ENCODE measurements at places on chromosomes 16 and 17.

GRCh38 chr17:47057830-47058229, 78.8 kb upstream of the RPRML start:
- no peak for DNase-seq

DNA sequence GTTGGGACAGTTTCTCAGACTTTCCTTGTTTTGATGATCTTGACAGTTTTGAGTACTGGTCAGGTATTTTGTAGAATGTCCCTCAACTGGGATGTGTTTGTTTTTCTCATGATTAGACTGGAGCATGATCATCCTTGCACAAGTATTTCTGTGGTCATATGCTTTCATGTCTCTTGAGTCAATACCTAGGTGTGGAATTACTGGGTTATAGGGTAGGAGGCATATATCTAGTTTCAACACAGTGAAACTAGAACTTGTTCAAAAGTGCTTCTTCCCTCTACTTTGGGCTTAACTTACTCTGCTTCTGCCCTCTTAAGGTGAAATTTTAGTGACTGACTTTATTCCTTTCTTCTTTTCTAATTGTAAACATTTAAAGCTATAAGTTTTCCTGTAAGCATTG, 30.1 kb downstream of the IKZF3 start:
- DNase-seq = no peak

DNA sequence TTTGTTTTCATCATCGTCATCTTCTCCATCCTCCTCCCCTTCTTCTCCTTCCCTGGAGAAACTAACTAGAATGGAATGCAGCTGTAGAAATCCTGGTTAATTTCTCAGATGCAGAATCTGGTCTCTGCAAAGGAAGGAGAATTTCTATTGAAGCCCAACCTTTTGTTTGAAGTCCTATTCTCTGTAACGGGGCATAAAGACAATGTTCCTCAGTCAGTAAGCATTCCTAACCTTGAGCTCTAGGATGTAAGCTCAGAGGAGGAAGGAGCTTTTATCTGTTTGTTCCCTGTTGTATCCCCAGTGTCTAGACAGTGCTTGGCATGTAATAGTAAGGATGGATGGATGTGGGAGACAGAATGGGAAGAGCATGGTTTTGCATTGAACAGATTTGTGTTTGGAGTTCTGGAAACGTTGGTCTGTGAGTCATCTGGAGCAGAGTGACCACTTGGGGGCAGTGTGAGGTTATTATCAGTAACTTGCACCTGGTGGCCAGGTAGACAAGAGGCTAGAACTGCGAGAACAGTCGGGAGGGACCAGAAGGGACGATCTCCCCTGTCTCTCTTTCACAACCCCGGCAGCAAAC, 363.7 kb downstream of the SNX29 start:
- no peak for DNase-seq

DNA sequence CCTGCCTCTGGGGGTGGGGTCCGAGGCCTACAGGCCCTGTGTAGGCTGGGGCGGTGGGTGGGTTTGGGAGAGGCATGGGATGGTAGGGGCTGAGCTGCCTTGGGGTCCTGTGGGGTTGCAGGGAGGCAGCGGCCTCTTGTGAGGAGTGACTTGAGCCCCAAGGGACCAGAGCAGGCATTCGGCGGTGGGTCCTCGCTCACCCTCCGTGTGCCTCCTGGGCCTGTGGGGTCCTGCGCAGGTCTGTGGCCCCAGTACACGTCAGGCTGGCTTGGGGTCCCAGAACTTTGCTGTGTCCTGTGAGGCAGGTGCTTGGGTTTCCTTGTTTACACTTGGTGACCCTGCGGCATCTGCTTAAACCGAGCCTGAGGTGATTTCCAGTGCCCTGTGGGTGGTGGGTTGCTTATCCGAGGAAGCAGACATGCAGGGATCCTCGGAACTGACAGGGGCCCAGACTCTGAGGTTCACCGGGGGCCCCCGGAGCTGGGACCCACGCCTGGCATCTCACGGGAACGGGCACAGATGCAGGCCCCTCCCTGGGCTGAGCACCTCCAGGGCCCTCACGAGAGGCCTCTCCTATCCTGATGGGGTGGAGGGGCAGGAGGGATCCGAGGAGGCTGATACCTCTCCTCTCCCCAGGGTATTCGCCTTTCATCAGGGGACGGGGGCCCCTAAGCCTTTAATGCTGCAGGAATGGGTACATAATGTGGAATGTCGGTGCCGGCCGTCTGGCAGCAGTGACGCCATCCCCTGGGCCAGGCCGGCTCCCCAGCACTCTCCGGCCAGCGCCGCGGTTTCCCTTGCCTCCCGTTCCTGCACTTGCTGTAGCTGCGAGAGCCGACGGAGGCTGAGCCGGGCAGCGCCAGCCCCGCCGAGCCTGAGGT, 7.7 kb downstream of the METRNL start:
- no peak for DNase-seq

GRCh38 chr17:37405955-37406634, 541 bp downstream of the ACACA start:
- no peak for DNase-seq

DNA sequence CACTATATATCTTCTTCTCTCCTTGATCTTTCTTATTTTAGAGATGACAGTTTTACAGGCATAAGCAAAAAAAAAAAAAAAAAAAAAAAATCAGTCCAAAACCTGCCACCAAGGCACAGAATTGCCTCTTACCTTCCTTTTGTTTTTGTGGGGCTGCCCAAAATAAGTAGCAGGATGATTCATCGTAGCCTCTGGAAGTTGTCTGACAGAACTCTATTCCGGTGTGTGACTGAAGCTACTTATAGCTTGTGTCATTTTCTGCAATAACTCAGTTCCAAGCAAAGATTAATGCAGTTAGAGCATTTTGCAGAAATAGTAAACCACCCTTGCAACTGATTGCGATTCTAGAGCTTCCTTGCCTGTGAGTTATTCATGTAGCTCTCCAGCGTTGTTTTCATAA, 186.8 kb downstream of the KIF2B start:
- no peak for DNase-seq

GRCh38 chr17:49063652-49064051, 66.5 kb downstream of the IGF2BP1 start:
- DNase-seq = no peak

DNA sequence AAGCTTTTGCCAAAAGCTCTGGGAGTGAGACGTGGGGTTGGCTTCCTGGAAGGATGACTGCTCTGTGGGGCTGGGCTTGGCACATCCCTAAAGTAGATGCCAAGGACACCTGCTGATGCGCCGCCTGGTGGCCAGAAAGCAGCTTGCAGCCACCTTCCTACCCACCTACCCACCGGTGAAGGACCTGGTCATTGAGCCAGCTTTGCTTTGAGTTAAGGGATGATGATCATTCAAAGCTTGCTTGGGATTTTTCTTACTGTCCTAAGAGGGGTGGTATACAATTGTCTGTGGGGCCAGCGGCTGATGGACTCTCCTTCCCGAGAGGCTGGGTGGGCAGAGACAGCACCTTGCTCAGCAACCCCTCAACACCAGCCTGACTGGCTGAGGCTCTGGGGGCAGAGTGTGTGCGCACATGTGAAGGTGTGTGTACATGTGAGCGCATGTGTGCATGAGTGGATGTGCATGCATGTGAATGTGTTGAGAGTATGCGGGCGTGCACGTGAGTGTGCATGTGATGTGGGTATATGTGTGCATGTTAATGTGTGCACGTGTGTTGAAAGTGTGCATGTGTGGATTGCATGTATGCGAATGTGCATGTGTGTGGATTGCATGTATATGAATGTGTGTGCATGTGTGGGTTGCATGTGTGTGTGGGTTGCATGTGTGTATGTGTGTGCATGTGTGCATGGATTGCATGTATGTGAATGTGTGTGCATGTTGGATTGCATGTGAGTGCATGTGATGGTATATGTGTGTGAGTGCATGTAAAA, 18.6 kb downstream of the C1QTNF1 start:
- peak; percentile 62 for DNase-seq

- DNase-seq = no peak
Measured at GRCh38 chr16:85569615-85570212, 43.4 kb upstream of the GSE1 start.

- DNase-seq = no peak
Measured at GRCh38 chr17:82096709-82097183, 1.3 kb downstream of the FASN start.

DNA sequence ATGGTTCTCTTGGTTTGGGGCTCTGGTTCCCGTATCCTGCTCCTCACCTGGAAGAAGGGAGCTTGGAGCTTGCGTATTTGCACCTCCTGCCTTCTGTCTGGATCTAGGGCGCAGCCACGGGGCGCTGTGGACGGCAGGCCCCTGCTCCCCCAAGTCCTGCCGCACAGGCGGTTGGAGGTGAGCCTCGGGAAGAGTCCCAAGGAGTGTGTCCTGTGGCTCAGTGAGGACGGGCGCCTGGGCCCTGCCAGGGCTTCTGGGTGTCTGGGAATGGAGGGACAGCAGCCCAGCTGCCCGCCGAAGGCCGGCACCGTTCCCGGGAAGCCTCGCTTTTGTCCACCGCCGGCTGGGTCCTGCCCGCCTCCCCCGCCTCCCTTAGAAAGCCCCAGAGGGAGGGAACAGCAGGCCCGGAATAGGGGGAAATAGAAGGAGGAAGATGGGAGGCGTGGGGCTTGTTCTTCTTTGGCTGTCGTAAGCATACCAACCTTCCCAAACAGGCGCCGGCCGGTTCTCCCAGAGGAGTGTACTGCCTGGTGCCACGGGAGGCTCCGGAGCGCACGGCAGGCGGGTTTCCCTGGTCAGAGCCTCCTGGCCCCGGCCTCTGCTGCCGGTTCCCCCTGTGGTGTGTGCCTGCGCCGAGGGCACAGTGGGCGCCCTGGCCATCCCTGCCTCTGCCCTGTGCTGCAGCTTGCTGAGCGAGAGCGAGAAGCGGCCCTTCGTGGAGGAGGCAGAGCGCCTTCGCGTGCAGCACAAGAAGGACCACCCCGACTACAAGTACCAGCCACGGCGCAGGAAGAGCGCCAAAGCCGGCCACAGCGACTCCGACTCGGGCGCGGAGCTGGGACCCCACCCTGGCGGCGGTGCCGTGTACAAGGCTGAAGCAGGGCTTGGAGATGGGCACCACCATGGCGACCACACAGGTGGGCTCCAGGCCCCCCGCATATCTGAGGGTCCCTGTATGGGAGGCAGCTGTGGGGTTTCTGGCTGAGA, 1.8 kb downstream of the SOX8 start:
- no peak for DNase-seq

- DNase-seq = no peak
Measured at GRCh38 chr17:36085765-36086164, 4.2 kb downstream of the CCL3 start.

GRCh38 chr17:45345554-45346215, 28.9 kb upstream of the MAP3K14 start:
- DNase-seq = no peak

GRCh38 chr17:3900646-3901045, 7.8 kb upstream of the CAMKK1 start:
- DNase-seq = no peak

DNA sequence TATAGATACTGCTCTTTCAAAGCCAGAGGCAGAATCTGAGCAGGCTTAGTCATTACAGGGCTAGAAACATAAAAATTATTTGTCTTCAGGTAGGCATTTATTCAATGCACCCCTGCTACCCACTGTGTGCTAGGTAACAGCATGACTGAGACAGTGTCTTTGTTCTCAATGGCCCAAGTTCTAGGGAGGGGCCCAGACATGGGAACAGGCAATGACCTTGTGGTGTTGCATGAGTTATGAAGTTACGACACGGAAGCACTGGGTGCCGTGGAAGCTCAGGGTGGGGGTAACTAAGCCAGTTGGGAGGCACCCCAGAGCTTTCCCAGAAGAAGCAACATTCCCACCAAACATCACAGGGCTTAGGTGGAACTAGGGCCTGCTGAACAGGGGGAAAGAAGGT, 87.0 kb downstream of the CPPED1 start:
- no peak for DNase-seq

DNA sequence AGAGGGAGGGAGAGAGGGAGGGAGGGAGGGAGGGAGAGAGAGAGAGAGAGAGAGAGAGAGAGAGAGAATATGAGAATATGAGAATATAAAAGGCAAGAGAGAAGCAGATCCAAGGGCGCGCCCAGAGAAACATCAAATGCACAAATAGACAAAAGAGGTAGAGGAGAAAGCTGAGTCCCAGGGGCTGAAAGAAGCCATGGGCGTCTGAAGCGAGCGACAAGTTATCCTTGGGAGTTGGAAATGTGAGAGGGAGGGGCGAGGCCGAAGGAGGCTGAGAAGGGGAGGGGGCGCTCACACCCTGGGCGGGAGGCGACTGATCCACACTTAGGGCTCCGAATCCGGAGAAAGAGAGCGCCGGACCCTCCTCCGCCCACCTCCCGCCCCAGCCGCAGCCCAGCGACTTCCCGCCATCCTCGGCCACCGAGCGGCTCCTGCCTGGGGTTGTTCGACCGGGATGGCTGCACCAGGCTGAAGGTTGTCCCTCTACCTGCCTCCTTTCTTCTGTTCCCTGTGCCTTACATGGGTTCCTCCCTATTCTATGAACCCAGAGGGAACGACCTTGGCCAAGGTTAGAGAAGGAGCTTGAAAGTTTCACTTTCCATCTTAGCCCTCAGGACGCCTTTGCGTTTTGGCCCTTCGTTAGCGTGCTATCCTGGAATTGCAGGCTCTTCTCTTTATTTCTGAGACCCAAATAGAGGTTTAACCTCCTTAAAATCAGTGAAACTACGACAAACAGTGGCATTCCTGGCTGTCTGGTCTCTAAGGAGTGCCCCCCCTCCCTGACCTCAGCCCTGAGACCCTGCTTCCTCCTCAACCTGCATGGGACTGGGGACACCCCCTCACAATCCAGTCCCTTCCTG, 21.2 kb upstream of the HOXB9 start:
- no peak for DNase-seq

- no peak for DNase-seq
Measured at GRCh38 chr17:32903774-32904673, 23.9 kb upstream of the TMEM98 start.

DNA sequence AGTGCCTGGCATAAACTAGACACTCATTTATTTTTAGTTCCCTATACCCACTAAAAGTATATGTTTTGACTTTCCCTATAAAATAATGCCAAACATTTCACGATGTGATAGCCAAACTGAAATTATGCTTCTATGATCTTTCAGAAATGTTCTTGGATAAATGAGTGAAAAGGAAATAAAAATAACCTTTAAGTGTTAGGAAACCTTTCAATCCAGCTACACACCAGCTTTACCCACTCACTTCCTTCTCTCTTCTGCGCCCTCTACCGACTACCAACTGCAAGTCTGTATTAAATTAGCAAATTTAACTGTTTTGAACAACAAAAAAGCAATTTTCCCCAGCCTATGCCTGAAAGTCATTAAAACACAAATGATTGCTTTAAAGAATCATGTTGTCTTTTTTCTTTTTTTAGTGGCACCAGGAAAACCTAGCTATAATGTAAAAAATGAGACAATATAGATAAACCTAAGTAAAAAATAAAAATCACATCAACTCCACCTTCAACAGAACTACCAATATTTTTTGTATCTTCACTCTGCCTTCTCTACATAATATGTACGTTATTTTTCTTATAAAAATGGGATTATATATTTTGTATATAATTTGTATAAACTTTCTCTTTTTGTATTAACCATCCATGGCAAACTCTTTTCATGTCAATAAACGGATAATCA, 13.2 kb upstream of the TMEM100 start:
- DNase-seq = no peak

- DNase-seq = no peak
Measured at GRCh38 chr17:80224683-80225082, 4.5 kb downstream of the SLC26A11 start.

- DNase-seq = no peak
Measured at GRCh38 chr17:32584792-32585191, 98.0 kb downstream of the CDK5R1 start.

All from stimulated activated CD4-positive, alpha-beta T cell treated with anti-CD3 and anti-CD28 coated beads, Interleukin-4, amount 100 ng/mL, for 48 hours (primary cell).